NCI-H1436 (cell line): ENCODE measurements at places on chromosomes 16 and 17.

GRCh38 chr17:77798031-77798430, 160.5 kb upstream of the TNRC6C start:
- DNase-seq = no peak

DNA sequence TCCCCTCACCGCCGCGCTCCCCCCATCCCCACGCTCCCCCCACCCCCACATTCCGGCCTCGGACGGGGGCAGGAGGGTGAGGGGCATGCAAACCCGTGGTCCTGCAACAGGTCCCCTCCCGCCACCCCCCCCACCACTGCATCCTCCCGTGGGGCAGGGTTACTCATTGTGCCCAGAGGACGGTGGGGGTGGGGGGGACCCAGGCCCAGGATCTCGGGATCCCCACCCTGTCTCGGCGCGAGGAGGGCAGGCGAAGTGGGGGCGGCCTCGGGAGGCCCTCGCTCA, 8.5 kb downstream of the SLC22A31 start:
- DNase-seq = no peak

DNA sequence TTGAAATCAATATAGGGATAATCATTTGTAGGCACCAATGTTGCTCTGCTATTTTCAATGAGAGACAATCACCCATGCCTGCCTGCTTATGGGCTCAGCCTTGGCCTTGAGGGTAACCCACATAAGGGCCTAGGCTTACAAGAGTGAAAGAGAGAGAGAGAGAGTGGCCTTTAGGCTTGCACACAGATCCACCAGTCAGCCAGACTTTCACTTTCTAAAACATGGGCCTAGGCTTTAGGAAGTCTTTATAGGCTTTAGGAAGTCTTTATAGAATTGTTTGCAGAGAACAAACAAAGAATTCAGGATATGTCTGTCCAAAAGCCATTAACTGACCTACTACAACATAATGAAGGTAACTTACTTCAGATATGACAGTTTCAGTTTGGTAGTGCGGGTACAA, 3.4 kb downstream of the ABCA9 start:
- no peak for DNase-seq

- peak; percentile 62 for DNase-seq
Observed at GRCh38 chr17:4987767-4988567, 492 bp upstream of the CAMTA2 start.

- no peak for DNase-seq
Observed at GRCh38 chr16:61681673-61682072, 354.6 kb downstream of the CDH8 start.

DNA sequence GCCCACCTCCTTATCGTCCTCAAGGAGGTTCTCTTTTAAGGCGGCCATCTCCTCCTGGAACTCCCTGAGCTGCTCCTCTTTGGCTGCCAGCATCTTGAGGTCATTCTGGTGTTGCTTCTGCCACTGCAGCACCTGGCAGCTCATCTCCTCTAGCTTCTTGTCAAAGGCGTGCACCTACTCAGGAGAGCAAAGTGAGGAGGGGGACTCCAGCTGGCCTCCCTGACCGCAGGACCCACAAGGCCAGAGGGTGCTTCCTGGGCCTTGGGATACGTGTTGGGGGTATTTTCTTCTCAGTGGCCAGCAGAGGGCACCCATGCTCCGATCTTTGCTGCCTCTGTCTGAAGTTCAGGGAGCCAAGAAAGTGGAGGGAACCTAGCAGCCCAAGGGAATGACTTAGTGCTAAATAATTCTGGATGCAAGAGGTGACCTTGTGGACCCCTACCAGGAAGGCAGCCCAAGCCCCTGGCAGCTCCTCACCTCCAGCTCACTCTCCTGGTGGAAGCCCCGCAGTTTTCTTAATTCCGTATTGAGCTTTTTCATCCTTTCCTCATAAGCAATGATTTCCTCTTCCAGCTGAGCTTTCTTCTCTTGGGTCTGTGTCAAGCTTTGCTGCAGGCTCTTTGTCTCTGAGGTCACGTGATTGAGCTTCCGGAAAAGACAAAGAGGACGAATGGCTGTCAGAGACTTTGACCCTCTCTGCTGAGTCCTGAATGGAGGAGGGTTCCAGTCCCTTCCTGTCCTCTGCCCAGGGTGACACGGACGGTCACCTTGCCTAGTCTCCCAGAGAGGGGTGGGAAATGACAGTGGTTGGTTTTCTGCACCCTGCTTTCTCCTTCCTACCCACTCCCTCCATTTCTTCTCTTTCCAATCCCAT, 31.4 kb downstream of the DHX38 start:
- peak; percentile 79 for DNase-seq

GRCh38 chr17:3719265-3719664, 4.4 kb upstream of the HASPIN start:
- no peak for DNase-seq

DNA sequence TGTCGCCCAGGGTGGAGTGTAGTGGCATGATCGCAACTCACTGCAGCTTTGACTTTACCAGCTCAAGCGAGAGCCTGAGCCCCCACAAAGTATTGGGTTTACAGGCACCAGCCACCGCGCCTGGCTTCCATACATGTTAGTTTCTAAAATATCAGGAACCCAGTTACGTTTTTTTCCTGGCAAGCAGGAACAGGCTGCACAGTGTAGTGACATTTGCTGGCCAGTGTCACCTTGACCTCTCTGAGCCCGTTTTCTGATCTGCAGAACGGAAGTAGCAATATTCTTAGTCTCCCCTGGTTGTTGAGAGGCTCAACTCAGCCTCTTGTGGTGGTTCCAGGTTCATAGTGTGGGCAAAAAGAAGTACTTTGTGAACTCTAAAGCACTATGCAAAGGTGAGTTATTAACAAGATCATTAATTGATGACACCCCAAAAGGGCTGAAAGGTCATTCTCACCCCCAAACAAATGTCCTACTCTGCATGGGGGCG, 15.6 kb downstream of the IGF2BP1 start:
- no peak for DNase-seq
